Colonic mucosa (tissue), 4 donors: ENCODE measurements at places on chromosomes 12 and 14. TPM values are rescaled to one million over a fixed set of nuclear protein-coding genes. Genes with fewer than 3 reads are reported as not detected.
A peak's percentile ranks its signal among the peaks of the same experiment; 100 is the strongest.

The MOK gene
- total RNA-seq: 4.8 TPM

- DNase-seq: no peak
Observed at GRCh38 chr12:15701631-15702156, 87.5 kb downstream of the EPS8 start.

DNA sequence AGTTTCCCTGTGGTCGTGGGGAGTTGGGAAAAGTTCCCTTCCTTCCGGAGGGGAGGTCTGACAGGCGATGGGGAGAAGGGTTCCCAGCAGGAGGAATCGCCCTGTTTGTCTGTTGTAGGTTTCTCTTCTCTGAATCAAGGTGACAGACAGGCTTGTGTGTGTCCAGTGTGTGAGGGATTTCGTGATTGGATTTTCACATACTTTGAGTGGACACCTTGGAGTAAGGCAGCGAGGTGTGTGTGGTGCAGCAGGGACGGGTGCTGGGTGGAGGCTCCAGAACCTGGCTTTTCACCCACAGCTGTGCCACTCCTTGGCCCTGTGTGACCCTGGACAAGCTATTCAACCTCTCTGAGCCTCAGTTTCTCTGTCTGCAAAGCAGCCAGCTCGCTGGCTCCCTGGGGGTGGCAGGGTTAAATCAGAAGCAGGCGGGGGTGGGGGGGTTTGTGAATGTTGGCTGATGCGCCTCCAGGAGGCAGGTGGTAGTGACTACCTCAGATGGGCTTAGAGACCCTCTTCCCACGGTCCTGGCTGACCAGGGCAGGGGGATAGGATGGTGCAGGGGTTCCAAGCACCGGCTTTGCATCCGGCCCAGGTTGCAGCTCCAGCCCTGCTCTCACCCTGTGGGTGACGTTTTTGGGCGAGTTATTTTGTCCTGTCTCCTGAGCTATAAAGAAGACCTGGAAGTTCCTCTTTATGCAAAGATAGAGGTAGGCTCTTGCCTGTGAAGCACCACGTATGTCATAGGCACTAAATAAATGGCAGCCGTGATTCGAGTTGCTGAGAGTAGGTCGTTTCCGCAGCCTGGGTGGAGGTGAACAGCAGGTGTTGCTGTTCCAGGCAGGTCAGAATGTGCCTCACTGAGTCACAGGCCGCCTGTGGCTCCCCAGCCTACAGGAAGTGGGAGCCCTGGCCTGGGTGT lies 679 bp downstream of the BDKRB2 start:
- peak; percentile 35 for DNase-seq

GRCh38 chr14:54929556-54929955 lies 26.9 kb upstream of the GCH1 start:
- DNase-seq: no peak

The KIF5A gene
- 2.1 TPM for total RNA-seq

The CLEC2D gene
- total RNA-seq: 6.8 TPM
